CMK (cell line): ENCODE measurements at places on chromosomes 5 and 9.

GRCh38 chr5:108700930-108701329 is 46.8 kb upstream of the FER start:
- DNase-seq: no peak

DNA sequence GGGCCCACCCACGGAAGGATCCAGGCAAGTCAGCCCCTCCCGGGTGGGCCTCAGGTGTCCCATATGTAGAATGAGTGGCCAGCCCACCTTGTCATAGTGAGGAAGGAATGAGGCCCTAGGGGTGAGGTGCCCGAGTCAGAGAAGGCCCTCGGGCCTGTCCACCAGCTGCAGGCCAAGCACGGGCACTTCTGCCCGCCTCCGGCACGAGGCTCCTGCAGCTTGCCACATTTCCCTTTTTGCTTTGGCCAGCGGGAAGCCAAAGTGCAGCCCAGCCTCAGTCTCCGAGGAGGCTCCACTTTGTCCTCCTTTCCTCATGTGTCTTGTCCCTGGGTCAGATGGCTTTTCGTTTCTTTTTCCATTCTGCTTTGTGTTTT is 72.9 kb downstream of the PSMB7 start:
- DNase-seq: no peak

DNA sequence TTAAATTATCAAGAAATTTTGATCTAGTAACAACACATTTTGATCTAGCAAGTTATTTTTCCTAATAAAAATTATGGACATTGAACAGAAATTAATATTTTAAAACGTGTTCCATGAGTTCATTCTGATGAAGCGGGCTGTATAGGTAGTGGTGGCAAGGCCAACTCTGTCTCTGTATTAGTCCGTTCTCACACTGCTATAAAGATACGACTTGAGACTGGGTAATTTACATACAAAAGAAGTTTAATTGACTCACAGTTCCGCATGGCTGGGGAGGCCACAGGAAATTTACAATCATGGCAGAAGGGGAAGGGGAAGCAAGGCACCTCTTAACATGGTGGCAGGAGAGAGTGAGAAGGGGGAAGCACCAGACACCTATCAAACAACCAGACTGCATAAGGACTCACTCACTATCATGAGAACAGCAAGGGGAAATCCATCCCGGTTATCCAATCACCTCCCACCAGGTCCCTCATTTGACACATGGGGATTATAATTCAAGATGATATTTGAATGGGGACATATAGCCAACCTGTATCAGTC is 61.2 kb downstream of the TMEM232 start:
- DNase-seq: no peak

GRCh38 chr9:37083654-37084053 is 36.7 kb upstream of the ZCCHC7 start:
- DNase-seq: no peak

DNA sequence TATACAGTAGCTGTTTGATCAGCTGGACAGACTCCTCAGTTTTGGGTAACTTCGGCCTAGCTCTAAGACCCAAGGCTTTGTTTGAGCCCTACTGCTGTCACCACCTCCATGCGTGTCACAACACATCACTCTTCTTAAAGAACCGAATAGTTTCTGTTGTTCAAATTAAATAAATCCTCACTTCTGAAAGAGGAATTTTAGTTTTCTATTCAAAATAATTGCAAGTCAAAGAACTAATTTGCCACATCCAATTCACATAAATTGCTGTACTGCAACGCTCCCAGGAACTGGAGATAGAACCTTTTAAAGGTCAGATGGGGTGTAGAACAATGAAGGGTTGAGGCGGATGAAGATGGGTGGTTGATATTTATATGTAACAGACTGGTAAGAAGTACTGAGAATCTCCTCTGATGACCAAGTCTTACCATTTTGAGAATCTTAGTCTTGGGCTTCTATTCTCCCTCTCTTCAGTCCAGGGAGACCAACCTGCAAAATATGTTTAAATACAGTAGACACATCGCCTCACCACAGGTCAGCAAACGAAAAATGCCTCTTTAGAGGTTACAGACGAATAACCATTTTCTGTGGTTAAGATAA is 1.6 kb downstream of the NREP start:
- DNase-seq: no peak

DNA sequence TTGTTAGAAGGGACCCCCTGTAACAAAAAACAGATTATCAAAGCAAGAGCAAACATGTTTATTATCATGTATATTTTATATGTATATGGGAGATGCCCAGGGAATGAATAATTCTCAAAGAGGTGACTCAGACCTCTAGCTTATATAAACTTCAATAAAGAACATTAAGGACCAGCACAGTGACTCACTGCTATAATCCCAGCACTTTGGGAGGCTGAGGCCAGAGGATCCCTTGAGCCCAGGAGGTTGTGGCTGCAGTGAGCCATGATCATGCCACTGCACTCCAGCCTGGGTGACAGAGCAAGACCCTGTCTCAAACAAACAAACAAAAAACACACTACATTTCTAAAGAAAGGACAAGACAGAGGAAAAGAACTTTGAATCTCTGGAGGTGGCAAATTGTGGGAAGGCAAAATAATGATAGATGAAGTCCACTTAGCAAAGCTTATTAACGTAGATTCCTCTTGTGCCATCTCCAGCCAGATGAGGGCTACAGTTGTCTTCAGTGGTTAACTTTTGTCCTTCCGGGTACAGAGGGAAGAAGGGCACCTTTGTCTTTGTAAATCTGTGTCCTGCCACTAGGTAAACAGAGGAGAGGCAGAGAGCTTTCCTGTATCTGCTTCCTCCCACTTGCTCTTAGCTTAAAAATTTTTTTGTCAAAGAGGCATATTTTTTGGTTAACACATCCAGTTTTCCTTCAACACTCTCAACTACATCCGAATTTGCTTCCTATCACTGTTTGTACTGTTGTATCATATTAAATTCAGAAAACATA is 7.5 kb upstream of the RFK start:
- no peak for DNase-seq

DNA sequence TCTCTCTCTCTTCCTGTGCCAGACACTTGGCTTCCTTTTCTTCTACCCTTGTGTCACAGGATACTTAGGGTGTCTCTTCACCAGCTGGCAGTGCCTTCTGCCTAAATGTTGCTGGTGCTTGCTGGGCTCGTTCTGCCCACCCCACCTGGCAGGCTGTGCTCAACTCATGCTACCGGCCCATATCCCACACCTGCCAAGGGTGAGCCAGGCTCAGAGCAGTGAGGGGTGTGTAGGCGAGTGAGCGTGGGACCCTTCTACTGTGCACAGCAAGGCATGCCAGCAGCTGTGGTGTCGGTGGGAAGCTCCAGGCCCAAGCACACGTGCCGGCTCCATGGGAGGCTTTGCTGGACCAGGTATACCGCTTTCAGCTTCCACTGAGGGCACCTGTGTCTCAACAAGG is 1626.7 kb upstream of the ACO1 start:
- no peak for DNase-seq

DNA sequence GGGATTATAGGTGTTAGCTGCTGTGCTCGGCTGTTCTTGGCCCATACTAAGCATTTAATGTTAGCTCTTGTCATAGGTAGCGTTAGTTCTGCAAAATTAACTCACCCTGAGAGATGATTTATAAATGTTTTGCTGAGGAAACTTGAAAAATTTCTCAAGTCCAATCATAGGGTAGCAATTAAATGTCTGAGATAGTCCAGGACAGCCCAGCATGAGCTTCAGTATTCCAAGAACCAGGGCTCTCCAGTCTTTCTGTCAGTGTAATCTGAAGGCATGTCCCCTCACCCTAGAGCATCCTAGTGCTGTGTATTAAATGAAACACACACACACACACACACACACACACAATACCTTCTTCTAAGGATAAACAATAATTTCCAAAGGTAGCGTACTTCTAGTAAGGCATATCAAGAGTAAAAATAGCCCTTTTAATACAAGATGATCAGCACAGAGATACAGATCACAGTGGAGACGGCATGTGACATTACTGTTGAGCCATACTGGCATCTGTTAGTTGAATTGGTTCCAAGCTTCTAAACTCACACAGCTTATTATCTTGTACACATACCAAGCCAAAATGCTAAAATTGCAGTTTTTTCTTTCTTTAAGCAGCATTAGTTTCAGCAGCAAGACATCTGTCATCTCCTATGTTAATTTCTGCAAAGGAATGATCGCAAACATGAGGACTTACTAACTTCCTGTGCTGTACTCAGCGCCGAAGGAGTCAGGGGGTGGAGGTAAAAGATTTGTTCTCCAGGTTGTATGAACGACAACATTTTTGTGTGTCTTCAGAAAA is 46.3 kb upstream of the JMY start:
- no peak for DNase-seq

DNA sequence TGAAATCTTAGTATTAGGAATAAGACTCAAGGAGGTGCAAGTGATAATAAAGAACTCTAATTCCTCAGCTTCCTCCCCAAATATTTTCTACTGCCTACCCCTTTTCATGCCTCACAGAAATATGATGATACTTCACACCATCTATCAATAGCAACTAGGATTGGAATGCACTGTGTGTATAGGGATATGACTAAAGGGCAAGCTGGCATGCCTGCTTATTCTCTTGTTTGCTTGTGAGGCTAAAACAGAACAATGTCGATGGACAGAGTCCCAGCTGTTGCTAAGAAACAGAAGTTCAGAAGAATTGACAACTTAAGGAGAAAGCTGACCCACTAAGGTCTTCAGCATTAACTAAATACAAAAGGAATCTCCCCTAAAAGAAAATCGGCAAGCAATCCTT is 9.7 kb upstream of the CHD1 start:
- DNase-seq: no peak

DNA sequence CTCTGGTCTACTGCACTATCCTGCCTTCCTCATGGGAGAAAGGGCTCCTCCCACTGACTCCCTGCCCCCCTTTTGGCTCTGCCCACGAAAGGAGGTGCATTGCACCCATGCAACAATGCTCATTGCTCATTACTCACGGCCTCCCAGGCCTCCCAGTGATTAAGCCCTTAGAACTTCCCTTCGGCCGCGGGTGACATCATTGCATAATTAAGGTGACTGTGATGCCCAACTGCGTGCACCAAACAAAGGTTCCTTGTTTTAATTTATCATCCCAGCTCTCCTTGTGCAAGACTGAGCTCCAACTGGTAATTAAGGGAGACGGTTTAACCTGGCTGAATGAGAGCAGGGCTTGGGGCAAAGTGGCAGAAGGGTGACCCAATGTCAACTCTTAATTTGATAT is 180.4 kb downstream of the GAS1 start:
- no peak for DNase-seq

DNA sequence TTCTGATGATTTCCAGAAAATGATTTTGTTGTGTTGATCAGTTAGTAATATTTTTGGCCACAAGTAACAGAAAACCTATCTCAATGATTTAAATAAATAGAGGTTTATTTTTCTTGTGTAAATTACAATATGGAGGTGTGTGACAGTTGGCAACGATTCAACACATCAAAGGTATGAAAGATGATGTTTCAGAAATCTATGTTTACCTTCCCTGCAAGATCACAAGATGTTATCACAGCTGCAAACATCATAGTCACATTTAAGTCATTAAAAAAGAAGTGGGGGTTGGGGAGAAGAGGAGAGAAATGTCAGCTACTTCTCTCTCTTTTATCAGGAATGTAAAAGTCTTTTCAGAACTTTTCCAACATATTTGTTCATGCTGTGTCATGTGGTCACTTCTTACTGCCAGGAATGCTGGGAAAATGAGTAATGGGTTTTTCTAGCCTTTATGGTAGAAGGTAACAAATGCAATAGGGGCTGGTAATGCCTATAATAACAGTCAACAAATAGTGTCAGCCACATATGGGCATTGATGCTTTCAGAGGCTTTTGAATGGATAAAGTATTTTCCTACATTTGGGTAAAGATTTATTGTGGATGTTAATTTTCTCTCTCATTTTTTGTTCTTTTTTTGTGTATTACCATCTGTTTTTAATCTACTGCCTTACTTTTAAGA is 742.7 kb downstream of the TLE1 start:
- DNase-seq: no peak

GRCh38 chr9:127525401-127526188 is 74.3 kb downstream of the LRSAM1 start:
- DNase-seq: no peak

DNA sequence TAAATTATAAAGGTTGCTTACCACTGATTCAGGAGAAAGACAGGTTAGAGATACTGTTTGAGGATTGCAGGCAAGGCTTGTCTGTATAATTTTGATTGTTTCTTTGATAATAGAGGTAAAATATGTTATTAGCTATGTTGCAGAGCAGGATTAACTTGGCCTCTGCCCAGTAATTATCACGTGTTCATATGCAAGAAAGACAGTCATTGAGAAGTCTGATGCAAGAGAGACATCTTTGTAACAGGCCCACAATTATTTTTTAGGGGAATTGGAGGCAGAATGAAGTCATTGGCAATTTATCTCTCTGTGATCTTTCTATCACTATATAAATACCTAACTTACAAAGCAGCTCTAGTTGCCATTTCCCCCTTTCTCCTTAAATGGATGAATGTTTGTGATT is 46.0 kb downstream of the SLC44A1 start:
- no peak for DNase-seq

DNA sequence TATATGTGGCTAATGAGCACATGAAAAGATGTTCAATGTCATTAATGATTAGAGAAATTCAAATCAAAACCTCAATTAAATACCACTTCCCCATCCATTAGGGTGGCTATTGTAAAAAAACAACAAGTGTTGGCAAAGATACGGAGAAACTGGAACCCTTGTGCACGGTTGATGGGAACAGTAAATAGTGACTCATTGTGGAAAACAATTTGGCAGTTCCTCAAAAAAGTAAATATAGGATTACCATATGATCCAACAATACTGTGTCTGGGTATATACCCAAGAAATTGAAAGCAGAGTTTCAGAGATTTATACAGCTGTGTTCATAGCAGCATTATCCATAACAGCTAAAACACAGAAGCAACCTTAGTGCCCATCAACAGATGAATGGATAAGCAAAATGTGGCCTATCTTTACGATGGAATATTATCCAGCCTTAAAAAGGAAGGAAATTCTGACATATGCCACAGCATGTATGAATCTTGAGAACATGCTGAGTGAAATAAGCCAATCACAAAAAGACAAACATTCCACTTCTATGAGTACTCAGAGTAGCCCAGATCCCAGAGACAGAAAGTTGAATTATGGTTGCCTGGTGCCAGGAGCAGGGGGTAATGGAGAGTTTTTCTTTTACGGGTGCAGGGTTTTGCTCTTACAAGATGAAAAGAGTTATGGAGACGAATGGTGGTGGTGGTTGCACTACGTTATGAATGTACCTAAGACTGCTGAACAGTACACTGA is 41.4 kb upstream of the LRRC14B start:
- no peak for DNase-seq

- DNase-seq: no peak
These were observed 84.7 kb downstream of the CMYA5 start for GRCh38 chr5:79774171-79774854.

DNA sequence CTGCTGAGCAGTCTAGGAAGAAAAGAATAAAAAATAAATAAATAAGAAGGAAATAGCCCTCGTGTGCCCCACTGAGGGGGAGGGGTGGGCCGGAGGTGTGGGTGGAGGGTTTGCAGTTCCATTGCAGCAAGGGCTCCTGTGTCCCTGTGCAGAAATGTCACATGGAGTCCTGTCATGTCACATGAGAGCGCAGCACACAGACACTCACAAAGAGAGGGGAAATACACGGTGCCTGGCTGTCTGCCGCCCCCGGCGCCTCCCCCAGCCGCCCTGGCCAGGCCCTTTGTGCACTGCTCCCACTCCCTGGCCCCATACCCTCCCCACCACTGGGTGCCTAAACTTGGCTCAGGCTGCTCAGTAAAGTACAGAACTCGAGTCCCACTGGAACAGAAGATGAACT is 55.6 kb upstream of the SPTLC1 start:
- DNase-seq: no peak

GRCh38 chr9:120386390-120387131 is 193.4 kb downstream of the CDK5RAP2 start:
- no peak for DNase-seq
